ENCODE measurements at places on chromosomes 13 and 19. TPM values are rescaled to one million over a fixed set of nuclear protein-coding genes. Genes with fewer than 3 reads are reported as not detected.

Gene KLK12
- not detected for total RNA-seq

- DNase-seq = no peak
These were observed 476 bp downstream of the C2CD4C start for GRCh38 chr19:408441-408901.

DNA sequence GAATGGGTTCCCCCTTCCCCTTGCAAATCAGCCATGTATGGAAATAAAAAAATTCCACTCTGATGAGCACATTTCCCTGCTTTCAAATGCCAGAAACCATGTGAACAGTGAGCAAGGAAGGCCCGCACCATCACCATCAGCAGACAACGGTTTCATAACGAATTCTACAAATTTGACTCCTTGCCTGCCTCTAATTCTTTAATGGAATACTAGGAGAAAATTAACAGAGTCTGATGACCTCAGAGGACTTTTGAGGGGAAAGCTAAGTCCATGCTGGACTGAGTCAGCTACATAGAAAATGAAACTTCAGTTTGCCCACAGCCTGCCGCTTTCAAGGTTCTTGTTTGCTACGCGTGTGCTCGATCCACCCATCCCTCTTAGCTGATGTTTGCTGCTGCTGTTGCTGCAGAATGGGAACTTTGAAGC lies 46.7 kb upstream of the KL start:
- DNase-seq = no peak

Gene CCNA1
- total RNA-seq = 2.1 TPM

- DNase-seq = peak; percentile 53
These were observed 6.2 kb downstream of the SYT5 start for GRCh38 chr19:55173714-55174409.

DNA sequence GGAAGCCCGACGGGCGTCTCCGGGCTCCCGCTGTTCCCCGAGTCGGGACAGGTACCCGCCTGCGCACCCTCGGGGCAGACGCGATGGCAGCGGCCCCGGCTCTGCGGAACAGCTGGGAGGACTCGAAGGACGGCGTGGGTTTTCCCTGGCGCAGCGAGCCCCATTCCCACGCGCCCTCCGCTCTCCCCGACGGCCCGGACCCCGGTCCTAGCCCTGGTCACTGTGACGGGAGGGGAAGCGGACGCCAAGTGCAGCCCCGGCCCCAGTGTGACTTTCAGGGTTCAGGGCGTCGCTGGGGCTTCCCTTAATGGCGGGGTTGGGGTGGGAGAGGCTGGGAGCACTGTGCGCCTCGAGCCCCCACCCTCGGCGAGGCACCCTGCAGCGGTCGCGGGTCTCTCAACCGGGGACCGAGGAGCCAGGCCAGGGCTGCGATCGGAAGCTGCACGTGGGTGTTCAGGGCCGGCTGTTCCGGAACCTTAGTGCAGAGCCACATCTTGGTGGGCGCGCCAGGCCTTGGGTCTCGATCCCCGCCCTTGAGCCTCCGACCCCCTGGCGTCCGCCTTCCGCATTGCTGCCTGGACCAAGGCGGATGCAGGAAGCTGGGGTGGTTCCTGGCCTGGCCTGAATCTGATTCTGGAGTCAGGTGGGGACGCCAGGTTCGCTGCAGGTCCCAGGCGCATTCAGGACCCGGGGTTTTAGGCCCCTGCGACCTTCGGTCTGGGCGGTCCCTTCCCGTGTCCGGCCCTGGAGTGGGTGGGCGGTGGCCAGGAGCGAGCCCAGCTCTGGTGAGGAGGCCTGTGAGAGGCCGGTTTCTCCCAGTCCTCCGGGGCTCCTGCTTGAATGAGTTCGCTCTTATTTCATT lies 3.5 kb downstream of the LGALS7B start:
- no peak for DNase-seq

- DNase-seq = peak; percentile 93
These were observed at the start of gene ZNF570 for GRCh38 chr19:37468961-37469777. Gene ZNF570, plus strand, starts transcription at chr19:37469356. Its CDS starts 999 bp downstream, at chr19:37470355.

DNA sequence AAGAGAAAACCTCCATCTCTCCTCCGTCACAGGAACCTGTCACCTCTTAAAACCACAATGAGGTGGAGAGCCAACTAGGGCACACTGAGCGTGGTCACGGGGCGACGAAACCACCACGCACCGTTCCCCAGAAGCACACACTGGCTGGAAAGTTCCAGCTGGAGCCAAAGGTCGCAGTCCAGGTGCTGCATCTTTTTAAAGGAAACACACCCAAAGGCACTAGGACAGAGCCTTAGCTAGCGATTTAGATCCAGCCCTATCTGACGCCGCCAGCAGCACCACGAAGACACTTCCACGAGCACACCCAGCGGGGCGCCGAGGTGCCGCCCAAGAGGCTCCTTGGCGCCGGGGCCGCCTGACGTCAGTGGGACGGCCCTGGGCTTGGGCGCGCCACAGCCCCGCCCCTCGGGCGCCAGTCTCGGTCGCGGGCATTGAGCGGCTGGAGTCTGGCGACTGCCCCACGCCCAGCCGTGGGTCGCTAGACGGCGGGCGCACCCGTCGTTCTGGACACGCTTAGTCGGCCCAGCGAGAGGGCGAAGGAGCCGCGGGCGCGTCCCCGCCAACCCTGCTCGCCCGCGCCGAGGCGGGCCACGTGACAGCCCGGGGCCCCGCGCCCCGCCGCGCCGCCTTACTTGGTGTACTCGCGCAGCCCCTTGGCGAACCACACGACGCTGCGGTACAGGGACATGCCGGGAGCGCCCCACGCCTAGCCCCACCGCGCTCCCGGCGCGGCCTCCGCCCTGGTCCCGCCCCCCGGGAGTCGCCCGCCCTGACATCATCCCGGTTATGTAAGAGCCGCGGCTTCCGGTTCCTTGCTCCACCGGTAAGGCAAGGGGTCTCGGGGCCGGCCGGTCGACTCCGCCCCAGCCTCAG lies at the start of gene DHRS12:
TSS of gene DHRS12 (minus strand) at position 742 of the 873 bp plus-strand sequence. CDS start 4,504 bp downstream, outside the sequence.
- peak; percentile 83 for DNase-seq

- DNase-seq = no peak
These were observed 128.8 kb downstream of the STK24 start for GRCh38 chr13:98447881-98448641.

DNA sequence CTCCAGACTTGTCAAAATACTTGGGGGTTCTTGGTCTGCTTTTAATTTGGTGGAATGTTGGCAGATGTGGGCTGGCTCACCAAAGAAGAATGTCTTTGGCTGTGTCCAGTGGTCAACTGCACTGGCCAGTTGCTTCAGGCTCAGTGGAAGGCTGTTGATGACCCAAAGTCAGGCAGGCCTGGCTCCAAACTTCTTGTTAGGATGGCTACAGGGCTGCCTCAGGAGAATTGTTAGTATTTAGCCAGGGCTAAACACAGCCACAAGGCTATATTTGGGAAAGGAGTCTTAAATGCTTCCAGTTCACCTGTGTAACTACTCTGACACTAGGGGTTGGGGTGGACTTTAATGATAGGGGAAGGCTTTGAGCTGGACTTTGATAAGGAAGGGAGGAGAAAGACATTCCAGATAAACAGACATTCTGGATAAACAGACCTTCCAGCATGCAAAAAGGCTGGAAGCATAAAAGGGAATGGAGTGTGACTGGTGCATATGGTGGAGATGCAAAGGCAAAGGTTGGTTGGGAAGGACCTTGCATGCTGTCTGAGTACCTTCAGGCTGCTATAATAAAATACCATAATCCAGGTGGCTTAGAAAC lies 116.8 kb downstream of the FOXO1 start:
- DNase-seq = peak; percentile 46

DNA sequence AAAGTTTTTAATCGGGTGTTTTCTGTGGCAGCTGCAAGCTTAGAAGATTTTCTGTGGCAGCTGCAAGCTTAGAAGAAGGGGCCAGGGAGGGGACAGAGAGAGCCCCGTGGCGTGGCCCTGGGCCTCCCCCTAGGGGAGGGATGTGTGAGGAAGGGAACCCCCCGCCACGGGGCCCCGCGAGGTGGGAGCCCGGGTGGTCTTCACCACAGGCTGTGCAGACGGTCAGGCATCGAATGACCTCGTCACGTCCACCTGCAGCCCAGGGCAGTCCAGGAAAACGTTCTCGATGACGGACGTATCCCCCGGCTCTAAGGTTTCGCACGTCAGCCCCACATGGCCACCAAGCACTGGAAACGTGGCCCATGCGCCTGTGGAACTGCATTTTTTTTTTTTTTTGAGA lies 8.6 kb downstream of the POLR2E start:
- DNase-seq = peak; percentile 72

Gene RASGRP4
- 0.73 TPM for total RNA-seq

Gene SMAD9
- total RNA-seq = 17.8 TPM

DNA sequence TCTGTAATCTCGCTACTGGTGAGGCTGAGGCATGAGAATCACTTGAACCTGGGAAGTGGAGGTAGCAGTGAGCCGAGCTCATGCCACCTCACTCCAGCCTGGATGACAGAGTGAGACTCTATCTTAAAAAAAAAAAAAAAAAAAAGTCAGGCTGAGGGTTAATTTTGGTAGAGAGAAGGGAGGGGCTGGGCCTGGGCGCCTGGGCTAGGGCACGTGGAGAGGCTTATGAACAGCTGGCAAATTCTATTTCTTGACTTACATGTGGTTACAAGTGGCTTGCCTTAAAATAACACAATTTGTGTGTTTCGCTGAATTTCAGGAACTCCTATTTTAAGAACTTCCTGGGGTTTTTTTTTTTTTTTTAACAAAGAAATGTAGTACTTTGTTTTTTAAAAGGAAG lies 47.6 kb upstream of the MAP3K10 start:
- peak; percentile 82 for DNase-seq

DNA sequence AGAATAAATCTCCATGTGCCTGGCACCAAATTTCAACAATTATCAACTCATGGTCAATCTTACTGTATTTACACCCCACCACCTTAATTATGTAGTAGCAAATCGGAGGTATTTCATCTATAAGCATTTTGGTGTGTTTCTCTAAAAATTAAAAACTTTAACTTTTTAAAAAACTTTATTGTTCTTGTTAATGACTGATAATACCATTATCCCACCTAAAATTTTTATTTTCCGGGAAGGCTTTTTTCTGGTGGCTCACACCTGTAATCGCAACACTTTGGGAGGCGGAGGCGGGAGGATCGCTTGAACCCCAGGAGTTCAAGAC lies 453 bp upstream of the PDCD2L start:
- no peak for DNase-seq

GRCh38 chr19:3536429-3537100 lies 2.4 kb upstream of the TEKTIP1 start:
- no peak for DNase-seq

DNA sequence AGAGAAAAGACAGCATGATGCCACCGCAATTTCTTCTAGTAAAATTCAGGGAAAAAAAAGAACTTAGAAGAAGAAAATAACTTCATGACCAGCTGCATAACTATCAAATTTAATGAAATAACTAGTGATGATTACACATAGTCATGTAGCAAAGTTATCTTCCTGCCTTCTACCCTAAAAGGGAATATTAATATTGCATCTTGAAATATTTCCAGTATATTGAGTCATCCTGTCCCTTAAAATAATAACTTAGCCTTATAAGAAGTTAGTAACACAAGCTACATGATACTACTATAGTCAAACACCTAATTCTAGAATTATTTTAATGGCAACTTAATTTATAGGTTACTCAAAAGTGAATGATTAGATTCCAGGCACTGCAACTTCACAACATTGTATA lies 289.2 kb downstream of the KLF12 start:
- DNase-seq = no peak

- peak; percentile 89 for DNase-seq
These were observed 43.1 kb downstream of the CEBPG start for GRCh38 chr19:33416307-33417215.

Gene FAM83E
- 3.3 TPM for total RNA-seq

GRCh38 chr19:955803-956765 lies 28.1 kb upstream of the WDR18 start:
- no peak for DNase-seq

- DNase-seq = no peak
These were observed 517.0 kb downstream of the MYO16 start for GRCh38 chr13:109146393-109146792.

DNA sequence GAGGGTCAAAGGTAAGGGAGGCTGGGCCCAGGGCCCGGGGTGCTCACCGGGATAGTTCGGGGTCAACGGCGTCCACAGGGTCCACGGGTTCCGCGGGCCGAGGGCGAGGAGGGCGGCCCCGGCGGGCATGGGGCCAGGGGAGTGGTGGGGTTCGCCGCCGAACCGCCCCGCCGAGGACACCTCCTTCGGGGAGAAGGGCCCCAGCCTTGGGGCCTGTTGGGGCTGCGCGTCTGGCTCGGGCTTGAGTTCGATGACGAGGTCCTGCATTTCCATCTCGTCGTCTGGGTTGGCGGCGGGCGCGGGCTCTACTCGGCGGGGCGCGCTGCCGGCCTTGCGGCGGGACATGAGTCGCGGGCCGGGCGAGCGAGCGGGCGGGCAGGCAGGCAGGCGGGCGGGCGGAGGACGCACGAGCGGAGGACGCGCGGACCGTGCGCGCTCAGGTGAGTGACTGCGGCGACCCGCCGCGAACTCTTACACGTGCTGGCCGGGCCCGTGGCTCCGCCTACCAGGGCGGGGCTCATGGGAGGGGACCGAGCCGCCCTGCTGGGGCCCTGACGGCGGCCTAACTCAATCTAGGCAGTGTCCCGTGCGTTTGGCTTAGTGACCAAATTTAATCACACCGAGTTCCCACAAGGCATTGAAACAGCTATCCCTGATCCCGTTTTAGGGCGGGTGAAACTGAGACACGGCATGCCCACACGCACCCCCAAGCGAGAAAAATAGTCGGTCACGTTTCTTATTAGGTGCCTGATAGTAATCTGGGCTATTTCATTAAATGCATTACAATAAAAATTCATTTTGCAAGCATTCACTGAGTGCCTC lies at the start of gene ZNF296:
TSS of gene ZNF296 (minus strand) at position 450 of the 822 bp plus-strand sequence. CDS start at position 345, 105 bp downstream.
- DNase-seq = no peak

- DNase-seq = no peak
These were observed 335.7 kb downstream of the TSHZ3 start for GRCh38 chr19:31013384-31014020.

GRCh38 chr19:18319591-18320135 lies 3.2 kb downstream of the LSM4 start:
- DNase-seq = no peak

GRCh38 chr19:11444059-11444458 lies 8.6 kb downstream of the PRKCSH start:
- DNase-seq = no peak

DNA sequence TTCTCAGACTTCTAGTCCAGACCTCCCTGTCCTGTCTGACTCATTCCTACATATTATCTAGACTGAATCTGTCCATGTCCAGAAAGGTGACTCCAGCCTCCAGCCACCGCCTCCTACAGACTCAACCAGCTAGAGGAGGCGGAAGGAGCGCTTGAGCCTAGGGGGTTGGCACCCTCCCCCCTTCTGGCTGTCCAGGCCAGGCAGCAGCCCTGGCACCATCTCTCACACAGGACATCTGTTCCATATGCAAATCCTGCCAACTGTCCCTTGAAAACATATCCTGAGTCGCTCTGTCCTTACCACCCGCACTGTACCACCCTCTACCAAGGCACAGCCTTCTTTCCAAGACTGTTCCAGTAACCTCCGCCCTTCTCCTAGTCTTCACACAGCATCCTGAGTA lies 150.7 kb upstream of the WASF3 start:
- DNase-seq = no peak

DNA sequence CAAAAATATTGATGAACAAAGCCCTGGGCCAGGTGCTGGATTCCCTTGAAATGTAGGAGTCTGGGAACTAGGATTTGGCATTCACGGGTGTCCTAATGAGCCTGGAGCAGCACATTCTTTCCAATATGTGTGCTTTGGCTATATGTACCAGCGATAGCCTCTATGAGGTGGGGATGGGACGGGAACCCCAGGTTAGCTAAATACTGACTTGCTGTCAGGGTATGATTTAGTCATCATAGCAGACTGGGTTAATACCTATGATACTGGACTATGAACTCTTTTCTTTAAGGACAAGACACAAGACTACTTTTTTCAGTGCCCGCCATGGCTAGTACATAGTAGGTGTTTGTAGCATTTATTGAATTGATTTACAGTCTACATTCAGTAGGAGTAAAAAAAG lies 152.7 kb downstream of the KCNRG start:
- no peak for DNase-seq

- DNase-seq = no peak
These were observed at the start of gene INSL3 for GRCh38 chr19:17821190-17821589. Gene INSL3, minus strand, starts transcription at chr19:17821519. Its CDS starts 13 bp downstream, at chr19:17821506.

Measured in SJCRH30 (cell line).